Immature natural killer cell (primary cell): ENCODE measurements at places on chromosomes 3 and 15.

- H3K27ac ChIP-seq: no peak overlapping the region
- H3K4me3 ChIP-seq: no peak overlapping the region
- no peaks in the 10 kb centered on the region for H3K4me1 ChIP-seq
- H3K27me3 ChIP-seq: no peaks in the 10 kb centered on the region
- H3K36me3 ChIP-seq: no peaks in the 10 kb centered on the region
- DNase-seq: no peak
Measured at GRCh38 chr15:87959080-87959479, 297.5 kb downstream of the NTRK3 start.

DNA sequence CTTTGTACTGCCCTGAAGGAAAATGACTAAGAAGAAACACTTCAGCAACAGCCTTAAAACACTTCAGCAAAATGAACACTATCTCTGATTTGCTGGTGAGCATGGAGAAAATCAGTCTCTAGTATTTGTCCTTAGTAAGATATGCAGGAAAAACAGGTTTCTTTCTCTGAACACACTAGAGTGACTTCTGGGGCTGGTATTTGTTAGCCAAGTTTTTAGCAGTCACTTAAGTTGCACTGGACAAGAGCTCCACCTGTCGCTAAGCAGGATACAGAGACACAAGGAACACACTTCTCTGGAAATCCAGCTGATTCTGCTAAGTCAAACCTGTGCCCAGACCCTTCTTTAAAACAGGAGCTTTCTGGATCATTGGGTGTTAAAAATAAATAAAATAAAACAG lies 65.3 kb downstream of the CHAC1 start:
- DNase-seq: no peak
- H3K27ac ChIP-seq: no peak overlapping the region
- no peaks in the 10 kb centered on the region for H3K4me1 ChIP-seq
- H3K36me3 ChIP-seq: peaks cover 3% of the 10 kb centered on the region
- H3K27me3 ChIP-seq: no peaks in the 10 kb centered on the region
- H3K4me3 ChIP-seq: no peak overlapping the region

GRCh38 chr15:57522148-57522547 lies 69.6 kb upstream of the MYZAP start:
- DNase-seq: no peak
- no peak overlapping the region for H3K4me3 ChIP-seq
- no peaks in the 10 kb centered on the region for H3K36me3 ChIP-seq
- no peak overlapping the region for H3K27ac ChIP-seq
- peaks cover 3% of the 10 kb centered on the region for H3K27me3 ChIP-seq

DNA sequence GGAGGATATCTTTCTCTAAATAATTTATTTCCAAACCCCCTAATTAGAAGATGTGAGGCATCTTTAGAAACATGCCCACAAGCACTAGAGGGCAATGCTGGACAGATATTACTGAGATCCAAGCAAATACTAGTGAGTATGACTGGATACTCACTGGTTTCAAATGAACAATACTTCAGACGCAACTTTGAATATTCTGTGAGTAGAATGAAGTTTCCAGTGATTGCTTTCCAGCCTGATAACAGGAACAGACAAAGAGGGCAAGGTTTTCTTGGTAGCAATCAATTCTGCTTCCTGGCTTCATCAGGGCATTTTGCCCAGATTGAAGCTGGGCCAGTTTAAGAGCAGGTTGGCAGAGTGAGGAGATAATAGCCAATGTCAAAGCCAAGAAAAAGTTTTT lies 442.6 kb upstream of the PDZRN3 start:
- H3K27me3 ChIP-seq: no peaks in the 10 kb centered on the region
- DNase-seq: no peak
- H3K4me1 ChIP-seq: no peaks in the 10 kb centered on the region
- H3K36me3 ChIP-seq: no peaks in the 10 kb centered on the region
- H3K4me3 ChIP-seq: no peak overlapping the region

DNA sequence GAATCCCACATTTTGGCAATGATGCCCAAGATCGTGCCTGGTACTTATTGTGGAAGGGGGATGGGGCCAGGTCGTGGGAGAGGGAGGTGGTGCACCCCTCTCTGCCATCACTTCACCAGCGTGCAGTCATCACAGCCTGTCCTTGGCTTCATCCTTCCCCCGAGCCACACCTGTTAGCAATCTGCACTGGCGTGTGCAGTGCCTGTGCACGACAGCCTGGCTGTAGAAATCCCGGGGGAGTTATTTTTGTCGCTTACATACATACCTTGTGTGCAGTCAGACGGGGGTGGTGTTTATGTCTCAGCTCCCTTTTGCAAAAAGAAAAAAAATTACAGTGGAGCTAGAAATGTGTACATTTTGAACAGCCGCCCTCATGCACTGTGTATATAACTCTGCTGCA lies 216.0 kb downstream of the TLE3 start:
- no peak overlapping the region for H3K27ac ChIP-seq
- H3K4me3 ChIP-seq: no peak overlapping the region
- DNase-seq: no peak
- no peaks in the 10 kb centered on the region for H3K4me1 ChIP-seq

GRCh38 chr3:135260025-135260424 lies 465.0 kb downstream of the EPHB1 start:
- H3K36me3 ChIP-seq: no peaks in the 10 kb centered on the region
- DNase-seq: no peak
- H3K4me3 ChIP-seq: no peak overlapping the region
- H3K4me1 ChIP-seq: no peaks in the 10 kb centered on the region

DNA sequence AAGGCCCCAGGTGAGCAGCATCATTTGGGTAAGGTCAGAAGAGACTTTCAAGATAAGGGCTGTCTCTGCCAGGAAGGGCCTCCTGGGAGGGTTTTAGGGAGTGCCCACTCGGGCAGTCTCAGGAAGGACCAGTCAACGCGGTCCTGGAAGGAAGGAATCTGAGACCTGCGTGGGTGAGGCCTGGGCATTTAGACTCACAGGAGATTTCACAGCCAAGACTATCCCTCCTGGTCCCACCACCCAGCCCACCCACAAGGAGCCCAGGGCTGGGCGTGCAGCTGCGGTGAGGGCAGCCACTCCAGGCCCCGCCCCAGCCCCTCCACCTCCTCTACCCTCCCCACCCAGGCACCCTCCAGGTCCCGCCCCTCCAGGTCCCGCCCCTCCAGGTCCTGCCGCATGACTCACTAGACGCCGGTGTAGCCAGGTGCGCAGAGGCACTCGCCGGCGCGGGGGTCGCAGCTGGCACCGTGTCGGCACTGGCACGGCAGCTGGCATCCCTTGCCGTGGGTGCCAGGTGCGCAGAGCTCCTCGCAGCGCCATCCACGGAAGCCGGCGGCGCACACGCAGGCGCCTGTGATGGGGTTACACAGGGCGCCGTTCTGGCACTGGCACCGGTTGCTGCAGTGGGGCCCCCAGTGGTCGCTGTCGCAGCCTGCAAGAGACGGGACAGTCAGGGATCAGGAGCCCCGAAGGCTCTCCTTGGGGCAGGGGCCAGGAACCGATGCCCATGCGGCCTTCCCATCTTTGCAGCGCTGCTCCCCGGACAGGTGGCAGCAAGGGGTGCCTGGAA lies 112.7 kb downstream of the RAB11A start:
- peaks cover 22% of the 10 kb centered on the region for H3K27me3 ChIP-seq
- peak overlapping the region; percentile 40 for H3K4me3 ChIP-seq
- H3K36me3 ChIP-seq: no peaks in the 10 kb centered on the region
- peaks cover 5% of the 10 kb centered on the region for H3K4me1 ChIP-seq
- DNase-seq: peak; percentile 4

GRCh38 chr15:66831801-66832390 lies 129.9 kb downstream of the SMAD6 start:
- H3K27ac ChIP-seq: no peak overlapping the region
- peaks cover 2% of the 10 kb centered on the region for H3K27me3 ChIP-seq
- no peaks in the 10 kb centered on the region for H3K4me1 ChIP-seq

DNA sequence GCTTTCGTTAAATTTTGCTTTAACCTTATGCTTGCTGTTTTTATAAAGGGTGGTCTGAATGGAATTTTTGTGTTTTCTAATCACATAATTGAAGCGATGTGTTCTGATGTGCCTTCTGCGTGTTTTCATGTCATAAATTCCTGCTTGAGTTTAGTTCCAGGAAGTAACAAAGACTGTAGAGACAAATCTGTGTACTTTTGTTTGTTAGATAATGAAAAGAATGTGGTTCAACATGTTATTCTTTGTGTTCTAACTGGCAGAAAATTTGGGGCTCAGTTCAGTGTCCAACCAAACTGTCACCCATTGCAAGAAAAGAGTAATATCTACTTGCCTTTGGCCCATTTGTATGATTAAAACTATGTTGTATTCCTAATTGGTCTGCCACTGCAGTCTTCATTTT lies 324.0 kb downstream of the DIPK2A start:
- peaks cover 12% of the 10 kb centered on the region for H3K4me1 ChIP-seq
- DNase-seq: no peak
- H3K27ac ChIP-seq: peak overlapping the region; percentile 47
- peak overlapping the region; percentile 33 for H3K4me3 ChIP-seq
- H3K36me3 ChIP-seq: no peaks in the 10 kb centered on the region
